Breast epithelium (tissue), 4 donors: ENCODE measurements at places on chromosomes 2 and 18.

GRCh38 chr2:183349091-183349490 is 224.8 kb downstream of the NUP35 start:
- H3K4me1 ChIP-seq = no peaks in the 10 kb centered on the region
- H3K27me3 ChIP-seq = no peaks in the 10 kb centered on the region
- no peak for DNase-seq
- H3K36me3 ChIP-seq = no peaks in the 10 kb centered on the region

- no peak overlapping the region for H3K27ac ChIP-seq
- H3K4me3 ChIP-seq = no peak overlapping the region
- no peak for DNase-seq
- H3K27me3 ChIP-seq = no peaks in the 10 kb centered on the region
- H3K4me1 ChIP-seq = no peaks in the 10 kb centered on the region
Observed at GRCh38 chr2:8369522-8369921, 312.3 kb upstream of the ID2 start.

- no peaks in the 10 kb centered on the region for H3K27me3 ChIP-seq
- DNase-seq = peak; percentile 37
- H3K4me3 ChIP-seq = no peak overlapping the region
Observed at GRCh38 chr18:79524181-79525078, 128.7 kb downstream of the NFATC1 start.

DNA sequence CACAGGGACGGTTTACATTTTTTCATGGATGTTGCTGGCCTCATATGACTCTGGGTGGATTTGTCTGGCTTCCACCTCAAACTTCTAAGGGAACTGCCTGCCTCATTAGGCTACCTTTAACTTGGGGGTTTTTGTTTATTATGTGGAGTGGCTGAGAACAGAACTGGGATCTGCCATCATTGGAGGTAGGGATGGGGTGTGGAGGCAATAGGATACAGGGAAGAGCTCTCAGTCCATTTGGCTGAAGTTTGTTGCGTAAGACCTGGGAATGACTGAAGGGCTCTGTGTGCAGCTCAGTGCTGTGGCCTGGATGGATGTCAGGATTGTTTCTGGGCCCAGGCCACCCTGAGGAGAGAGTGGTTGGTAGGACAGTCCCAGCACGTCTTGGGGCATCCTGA is 31.2 kb downstream of the ASB1 start:
- no peaks in the 10 kb centered on the region for H3K36me3 ChIP-seq
- no peak for DNase-seq
- H3K27me3 ChIP-seq = no peaks in the 10 kb centered on the region
- H3K27ac ChIP-seq = peak overlapping the region; percentile 61
- H3K4me1 ChIP-seq = peaks cover 7% of the 10 kb centered on the region

- H3K4me3 ChIP-seq = no peak overlapping the region
- H3K27ac ChIP-seq = no peak overlapping the region
- no peaks in the 10 kb centered on the region for H3K27me3 ChIP-seq
- no peaks in the 10 kb centered on the region for H3K4me1 ChIP-seq
- DNase-seq = no peak
- no peaks in the 10 kb centered on the region for H3K36me3 ChIP-seq
Observed at GRCh38 chr2:167817422-167817821, 430.0 kb downstream of the STK39 start.

GRCh38 chr2:67416136-67416535 is 19.0 kb downstream of the ETAA1 start:
- H3K27me3 ChIP-seq = no peaks in the 10 kb centered on the region
- H3K4me3 ChIP-seq = no peak overlapping the region
- H3K27ac ChIP-seq = no peak overlapping the region
- DNase-seq = no peak

- H3K27me3 ChIP-seq = no peaks in the 10 kb centered on the region
- H3K4me1 ChIP-seq = no peaks in the 10 kb centered on the region
- no peak overlapping the region for H3K4me3 ChIP-seq
- H3K36me3 ChIP-seq = peaks cover 30% of the 10 kb centered on the region
Observed at GRCh38 chr2:117825437-117825836, 10.9 kb downstream of the DDX18 start.

GRCh38 chr2:24374301-24374700 is 14.0 kb upstream of the ITSN2 start:
- no peak for DNase-seq
- H3K4me1 ChIP-seq = no peaks in the 10 kb centered on the region
- no peaks in the 10 kb centered on the region for H3K27me3 ChIP-seq
- no peak overlapping the region for H3K27ac ChIP-seq
- no peaks in the 10 kb centered on the region for H3K36me3 ChIP-seq
- H3K4me3 ChIP-seq = no peak overlapping the region

GRCh38 chr18:28963481-28963880 is 786.6 kb upstream of the CDH2 start:
- H3K36me3 ChIP-seq = peaks cover 2% of the 10 kb centered on the region
- no peaks in the 10 kb centered on the region for H3K4me1 ChIP-seq
- no peak overlapping the region for H3K27ac ChIP-seq

GRCh38 chr18:34039201-34039600 is 185.5 kb downstream of the NOL4 start:
- no peak overlapping the region for H3K27ac ChIP-seq
- H3K4me1 ChIP-seq = no peaks in the 10 kb centered on the region
- no peak for DNase-seq
- H3K36me3 ChIP-seq = no peaks in the 10 kb centered on the region
- H3K4me3 ChIP-seq = no peak overlapping the region

DNA sequence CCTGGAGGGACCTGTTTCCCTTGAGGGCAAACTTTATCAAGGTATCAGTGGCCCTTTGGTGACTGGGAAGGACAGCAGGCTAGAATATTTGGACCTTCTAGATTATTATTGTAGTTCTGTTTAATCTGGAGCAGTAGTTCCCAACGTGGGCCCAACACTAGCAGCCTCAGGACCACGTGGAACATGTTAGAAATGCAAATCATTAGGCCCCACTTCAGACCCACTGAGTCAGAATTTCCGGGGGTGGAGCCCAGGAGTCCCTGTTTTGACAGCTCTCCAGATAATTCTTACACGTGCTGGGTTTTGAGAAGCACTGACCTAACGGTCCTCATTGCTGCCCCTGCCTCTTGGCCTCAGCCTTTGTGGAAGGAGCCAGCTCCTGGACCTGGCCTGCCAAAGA is 25.5 kb upstream of the DYNC2LI1 start:
- H3K27me3 ChIP-seq = no peaks in the 10 kb centered on the region
- H3K4me3 ChIP-seq = no peak overlapping the region
- no peaks in the 10 kb centered on the region for H3K36me3 ChIP-seq
- H3K27ac ChIP-seq = no peak overlapping the region
- H3K4me1 ChIP-seq = no peaks in the 10 kb centered on the region

GRCh38 chr2:48110492-48110891 is 204.2 kb upstream of the FBXO11 start:
- H3K27ac ChIP-seq = no peak overlapping the region
- H3K36me3 ChIP-seq = no peaks in the 10 kb centered on the region

- H3K27ac ChIP-seq = peak overlapping the region; percentile 69
Observed at GRCh38 chr2:19664646-19665045, 237.1 kb downstream of the TTC32 start.

DNA sequence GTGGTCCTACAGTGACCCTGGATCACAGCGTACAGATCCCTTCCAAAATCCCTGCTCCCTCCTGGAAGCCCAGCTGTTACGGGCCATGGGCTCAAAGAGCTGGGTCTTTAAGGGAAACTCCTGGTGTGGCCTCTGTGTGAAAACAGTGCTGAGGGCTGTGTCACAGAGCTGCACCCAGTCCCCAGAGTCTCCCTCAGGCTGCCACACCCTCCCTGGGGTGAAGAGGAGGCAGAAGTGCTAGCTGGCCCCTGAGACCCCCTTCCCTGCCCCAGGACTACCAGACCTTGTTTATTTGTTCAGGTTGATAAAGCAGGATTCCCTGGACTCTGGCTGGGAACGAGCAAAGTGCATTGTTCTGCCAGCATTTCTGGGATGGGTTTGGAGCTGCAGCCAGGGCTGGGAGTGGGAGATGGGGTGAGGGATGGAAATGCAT is 7.7 kb downstream of the ATOH8 start:
- no peak overlapping the region for H3K27ac ChIP-seq
- no peak overlapping the region for H3K4me3 ChIP-seq
- H3K27me3 ChIP-seq = no peaks in the 10 kb centered on the region

DNA sequence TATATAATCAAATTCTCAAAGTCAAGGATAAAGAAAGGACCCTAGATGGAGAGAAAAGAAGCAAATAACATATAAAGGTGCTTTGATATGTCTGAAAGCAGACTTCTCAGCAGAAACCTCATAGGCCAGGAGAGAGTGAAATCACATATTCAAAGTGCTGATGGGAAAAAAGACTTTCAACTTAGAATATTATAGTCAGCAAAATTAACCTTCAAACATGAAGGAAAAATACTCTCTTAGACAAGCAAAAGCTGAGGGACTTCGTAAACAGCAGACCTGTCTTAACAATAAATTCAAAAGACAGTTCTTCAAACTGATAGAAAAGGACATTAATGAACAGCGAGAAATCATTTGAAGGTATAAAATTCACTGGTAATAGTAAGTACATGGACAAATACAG is 107.2 kb upstream of the KCNH7 start:
- no peaks in the 10 kb centered on the region for H3K36me3 ChIP-seq
- no peaks in the 10 kb centered on the region for H3K4me1 ChIP-seq
- no peak for DNase-seq
- no peak overlapping the region for H3K4me3 ChIP-seq
- no peak overlapping the region for H3K27ac ChIP-seq

DNA sequence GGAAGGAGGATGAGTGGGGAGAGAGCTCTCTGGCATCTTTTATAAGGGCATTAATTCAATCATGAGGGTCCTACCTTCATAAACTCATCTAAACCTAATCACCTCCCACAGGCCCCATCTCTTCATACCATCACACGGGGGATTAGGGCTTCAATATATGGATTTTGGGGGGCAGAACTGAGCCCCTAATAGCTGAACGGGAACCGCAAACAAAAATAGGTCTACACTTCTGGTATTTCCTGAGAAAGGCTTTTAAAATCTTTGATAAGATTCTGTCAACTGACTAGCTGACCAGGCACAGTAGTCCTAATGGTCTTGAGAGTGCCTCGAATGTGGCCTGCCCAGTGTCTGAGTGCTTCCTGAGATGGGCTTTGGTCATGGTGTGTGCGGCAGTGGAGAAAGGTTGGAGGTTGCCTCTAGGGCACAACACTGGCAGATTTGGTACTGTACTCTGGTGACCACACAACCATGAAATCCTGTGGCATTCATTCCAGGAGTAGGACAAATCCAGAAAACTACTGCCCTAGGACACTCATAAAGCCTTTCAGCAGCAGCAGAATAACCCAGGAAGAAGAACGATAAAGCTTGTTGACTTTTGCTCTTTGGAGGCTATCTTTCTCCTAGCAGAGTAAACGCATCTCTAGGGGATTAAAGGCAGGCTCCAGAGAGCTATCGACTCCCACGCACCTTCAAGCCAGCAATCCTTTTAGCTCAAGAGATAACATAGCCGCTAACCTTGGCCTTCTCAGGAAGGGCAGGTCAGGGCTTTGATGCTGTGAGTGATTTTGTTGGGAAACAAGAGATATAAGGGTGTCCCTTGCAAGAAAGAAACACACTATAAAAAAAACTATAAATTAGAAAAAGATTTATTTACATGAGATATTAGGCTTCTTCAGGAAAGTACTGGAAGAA is 12.3 kb upstream of the APOB start:
- no peaks in the 10 kb centered on the region for H3K36me3 ChIP-seq
- DNase-seq = no peak
- no peaks in the 10 kb centered on the region for H3K4me1 ChIP-seq
- no peak overlapping the region for H3K4me3 ChIP-seq
- no peak overlapping the region for H3K27ac ChIP-seq

DNA sequence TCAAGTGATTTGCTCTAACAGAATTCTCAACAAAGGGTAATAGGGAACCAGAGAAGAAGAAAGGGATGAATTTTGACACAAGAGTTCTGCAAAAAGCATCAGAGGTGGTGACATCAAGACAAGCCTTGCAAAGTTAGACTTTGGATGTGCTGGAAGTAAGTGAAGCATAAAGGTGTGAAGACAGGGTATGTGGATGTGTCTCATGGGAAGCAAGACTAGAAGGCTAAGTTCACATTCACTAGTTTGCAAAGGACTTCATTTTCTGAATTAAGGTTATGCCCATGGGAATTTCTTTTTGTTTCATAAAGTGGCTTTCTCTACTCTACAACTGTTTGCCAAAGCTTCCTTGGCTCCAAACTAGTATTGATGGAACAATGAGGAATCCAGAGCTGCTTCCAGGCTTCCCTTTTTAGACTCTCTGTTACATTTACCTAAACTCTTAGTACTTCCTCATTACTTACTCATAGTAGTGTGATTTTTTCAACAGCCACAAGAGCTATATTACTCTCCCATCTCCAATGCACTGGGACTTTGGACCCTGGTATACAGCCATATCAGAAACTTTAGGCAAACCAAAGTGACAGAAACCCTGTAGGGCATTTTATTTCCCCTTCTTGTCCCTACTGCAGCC is 21.1 kb upstream of the IHH start:
- no peak for DNase-seq
- H3K4me1 ChIP-seq = no peaks in the 10 kb centered on the region
- no peaks in the 10 kb centered on the region for H3K27me3 ChIP-seq
- no peak overlapping the region for H3K27ac ChIP-seq
- no peak overlapping the region for H3K4me3 ChIP-seq
- no peaks in the 10 kb centered on the region for H3K36me3 ChIP-seq

DNA sequence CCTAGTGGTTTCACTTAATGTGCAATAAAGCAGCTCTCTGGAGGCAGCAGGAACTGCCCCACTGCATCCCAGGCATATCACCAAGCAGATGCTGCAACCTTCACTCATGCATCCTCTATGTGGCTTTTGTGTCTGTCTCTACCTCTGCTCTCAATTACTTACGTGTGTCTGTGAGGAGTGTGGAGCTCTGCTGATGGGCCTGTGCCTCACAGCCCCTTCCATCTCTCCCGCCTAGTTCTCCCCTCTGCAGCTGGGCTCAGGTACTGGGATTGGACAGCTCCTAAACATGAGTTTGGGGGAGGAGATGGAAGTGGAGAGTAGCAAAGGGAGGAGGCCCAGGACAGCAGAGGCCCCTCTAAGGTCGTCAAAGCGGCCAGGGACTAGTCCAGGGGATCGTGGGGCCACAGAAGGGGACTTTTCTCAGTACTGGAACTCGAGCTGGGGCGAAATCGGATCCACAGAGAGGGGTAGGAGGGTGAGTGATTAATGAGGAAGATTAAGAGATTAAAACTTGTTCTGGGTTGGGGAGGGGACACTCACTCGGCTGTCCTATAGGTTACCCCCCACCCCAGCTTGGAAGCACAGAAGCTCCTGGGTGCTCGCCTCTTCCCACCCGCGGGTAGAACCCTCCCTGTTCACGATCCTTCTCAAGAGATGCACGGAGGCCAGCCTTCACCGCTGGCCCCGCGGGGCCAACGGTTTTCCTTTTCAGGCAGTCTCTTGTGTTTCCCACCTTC is 2.1 kb upstream of the LBX2 start:
- no peak overlapping the region for H3K27ac ChIP-seq
- DNase-seq = no peak
- H3K27me3 ChIP-seq = peaks cover 7% of the 10 kb centered on the region
- H3K4me3 ChIP-seq = no peak overlapping the region
- H3K4me1 ChIP-seq = peaks cover 3% of the 10 kb centered on the region

GRCh38 chr2:238431456-238431855 is 4.7 kb downstream of the ASB1 start:
- no peaks in the 10 kb centered on the region for H3K27me3 ChIP-seq
- no peak overlapping the region for H3K27ac ChIP-seq
- no peaks in the 10 kb centered on the region for H3K4me1 ChIP-seq
- no peak for DNase-seq
- H3K36me3 ChIP-seq = no peaks in the 10 kb centered on the region
- H3K4me3 ChIP-seq = no peak overlapping the region
